ENCODE measurements at places on chromosomes 11 and 22.

GRCh38 chr11:78226684-78227680, 38.3 kb downstream of the USP35 start:
- no peak for DNase-seq

- DNase-seq, result no peak
Observed at GRCh38 chr11:2952290-2952689, 23.1 kb upstream of the PHLDA2 start.

GRCh38 chr11:6237266-6237665, 1.6 kb upstream of the CNGA4 start:
- DNase-seq, result no peak

DNA sequence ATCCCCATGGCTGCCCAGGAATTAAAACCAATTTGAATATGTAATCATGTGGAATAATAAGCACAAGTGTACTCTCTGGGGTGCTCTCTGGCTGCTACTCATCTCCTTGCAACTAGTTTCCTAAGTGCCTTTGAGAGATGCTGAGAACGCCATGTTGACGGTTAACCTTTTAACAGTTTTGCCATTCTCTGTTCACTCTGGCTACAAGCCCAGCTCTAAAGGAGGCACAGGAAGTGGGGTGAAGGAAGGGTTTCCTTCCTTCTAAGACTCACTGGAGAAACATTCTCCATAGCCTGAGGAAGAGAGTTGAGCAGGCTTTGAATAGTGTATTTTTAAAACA, 122.0 kb upstream of the ZC3H12C start:
- DNase-seq, result no peak

- DNase-seq, result no peak
Observed at GRCh38 chr11:74770456-74770855, 21.8 kb downstream of the RNF169 start.

GRCh38 chr11:85182441-85183387, 444.4 kb downstream of the DLG2 start:
- no peak for DNase-seq

- no peak for DNase-seq
Observed at GRCh38 chr11:127733552-127733951, 733.0 kb upstream of the KIRREL3 start.

All from AG09319 (cell line).